HFFc6 (cell line): ENCODE measurements at places on chromosomes 2 and 18.

DNA sequence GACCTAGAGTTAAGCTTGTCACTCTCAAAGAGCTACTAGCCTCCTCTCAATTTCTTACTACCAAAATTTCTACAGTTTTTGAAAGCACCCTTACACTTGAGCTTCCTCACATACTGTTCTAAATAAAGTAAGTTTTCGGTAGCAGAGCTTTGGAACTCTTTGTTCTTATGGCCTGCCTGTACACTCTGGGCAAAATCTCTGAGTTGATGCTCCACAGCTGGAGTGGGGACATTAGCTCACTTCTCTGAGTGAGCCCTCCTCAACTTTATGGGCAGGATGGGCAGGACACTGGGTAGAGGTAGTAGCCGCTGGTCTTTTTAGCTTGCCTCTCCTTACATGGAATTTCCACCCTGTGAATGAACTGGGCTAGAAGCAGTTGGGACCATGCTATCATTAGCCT, 127.8 kb downstream of the FAM210A start:
- no peak for DNase-seq
- peaks cover 14% of the 10 kb centered on the region for H3K36me3 ChIP-seq
- H3K4me3 ChIP-seq: no peak overlapping the region
- H3K4me1 ChIP-seq: no peaks in the 10 kb centered on the region
- H3K27ac ChIP-seq: no peak overlapping the region
- no peaks in the 10 kb centered on the region; the same call in 1 of the 2 replicates for H3K27me3 ChIP-seq

DNA sequence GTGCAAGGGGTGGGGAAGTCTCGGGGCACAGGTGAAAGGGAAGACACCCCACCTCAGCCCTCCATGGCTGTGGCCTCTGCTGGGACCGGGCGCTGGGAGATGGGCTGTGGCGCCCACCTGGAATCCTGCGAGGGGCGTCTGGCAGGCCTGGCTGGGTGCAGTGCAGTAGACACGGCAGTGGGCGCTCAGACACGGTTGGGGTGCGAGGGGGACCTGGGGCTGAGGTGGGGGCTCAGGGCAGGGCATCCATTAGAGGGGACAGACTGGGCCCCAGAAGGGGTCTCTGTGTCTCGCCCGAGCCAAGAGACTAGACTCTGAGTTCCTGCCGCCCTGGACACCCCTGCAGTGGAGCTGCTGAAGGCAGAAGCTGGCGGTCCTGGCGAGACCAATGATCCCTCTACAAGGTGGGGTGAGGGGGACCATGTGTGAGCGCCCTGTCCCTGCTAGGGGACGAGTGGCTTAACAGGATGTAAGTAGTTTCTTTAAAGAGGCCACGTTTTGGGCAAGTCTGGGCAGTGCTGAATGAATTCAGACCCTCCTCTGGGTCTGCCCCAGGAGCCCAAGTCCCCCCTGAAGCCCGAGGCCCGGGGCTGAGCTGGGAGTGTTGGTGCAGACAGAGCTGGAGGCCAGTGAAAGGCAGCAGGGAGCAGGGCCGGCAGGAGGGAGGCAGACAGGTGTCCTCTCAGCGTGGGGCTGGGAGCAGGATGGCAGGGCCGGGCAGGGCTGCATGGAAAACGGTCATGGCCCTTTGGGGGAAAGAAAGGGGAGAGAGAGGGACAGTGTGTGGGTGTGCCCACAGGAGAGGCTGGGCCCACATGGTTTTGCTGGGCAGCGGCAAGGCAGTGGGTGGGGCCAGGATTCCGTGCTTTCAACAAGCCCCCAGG, 57.2 kb downstream of the HS6ST1 start:
- H3K4me1 ChIP-seq: peaks cover 11% of the 10 kb centered on the region
- peak overlapping the region; percentile 80 for H3K27ac ChIP-seq
- H3K4me3 ChIP-seq: no peak overlapping the region
- H3K27me3 ChIP-seq: no peaks in the 10 kb centered on the region
- no peak for DNase-seq

- no peak overlapping the region for H3K27ac ChIP-seq
- H3K27me3 ChIP-seq: no peaks in the 10 kb centered on the region
- DNase-seq: no peak
These were observed 491 bp downstream of the L3MBTL4 start for GRCh38 chr18:6414118-6414722.

DNA sequence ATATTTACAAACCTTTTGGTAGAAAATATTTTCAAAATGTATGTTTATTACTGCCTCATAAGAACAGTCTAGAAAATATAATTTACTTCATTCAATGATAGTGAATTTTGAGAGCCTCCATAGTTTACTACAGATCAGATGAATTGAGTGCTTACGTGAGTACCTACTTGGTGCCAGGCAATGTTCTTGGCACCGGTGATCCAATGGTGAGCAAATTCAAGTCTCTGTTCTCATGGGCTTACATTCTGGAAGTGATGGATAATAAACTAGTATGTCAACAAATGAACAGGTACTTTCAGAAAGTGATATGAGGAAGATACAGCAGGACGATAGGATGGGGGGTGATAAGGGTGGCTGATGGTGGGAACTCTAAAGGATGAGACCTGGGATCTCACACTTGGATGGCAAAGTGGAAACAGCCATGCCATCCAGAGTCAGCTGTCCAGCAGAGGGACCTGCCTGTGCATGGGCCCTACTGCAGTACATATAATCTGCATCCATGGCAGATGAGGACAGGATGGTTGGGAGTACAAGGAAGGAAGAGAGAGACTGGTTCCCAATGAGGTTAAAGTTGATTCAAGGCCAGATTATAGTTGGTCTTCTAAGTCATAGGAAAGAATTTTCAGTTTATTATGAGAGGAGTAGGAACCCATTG, 277.0 kb downstream of the NEDD4L start:
- H3K4me1 ChIP-seq: peaks cover 27% of the 10 kb centered on the region
- no peak overlapping the region for H3K4me3 ChIP-seq
- DNase-seq: no peak
- peaks cover 2% of the 10 kb centered on the region for H3K27me3 ChIP-seq

DNA sequence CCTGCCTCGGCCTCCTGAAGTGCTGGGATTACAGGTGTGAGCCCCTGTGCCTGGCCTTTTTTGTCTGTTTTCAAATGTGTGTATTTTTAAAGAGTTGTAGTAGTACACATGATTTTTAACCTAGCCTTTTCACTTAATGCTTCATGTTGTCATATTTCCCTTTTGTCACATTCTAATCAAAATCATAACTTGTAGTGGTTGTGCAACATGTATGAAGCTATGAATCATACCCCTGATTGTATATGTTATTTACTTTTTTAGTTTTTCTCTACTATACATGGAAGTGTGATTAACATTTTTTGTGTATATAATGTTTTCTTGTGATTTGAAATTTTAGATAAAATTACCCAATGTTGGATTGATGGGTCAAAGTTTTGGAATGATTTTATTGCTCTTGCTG, 8.5 kb downstream of the GEN1 start:
- H3K27me3 ChIP-seq: no peaks in the 10 kb centered on the region
- H3K4me1 ChIP-seq: peaks cover 24% of the 10 kb centered on the region
- DNase-seq: no peak
- H3K4me3 ChIP-seq: no peak overlapping the region
- peaks cover 11% of the 10 kb centered on the region; the same call in 1 of the 2 replicates for H3K36me3 ChIP-seq

DNA sequence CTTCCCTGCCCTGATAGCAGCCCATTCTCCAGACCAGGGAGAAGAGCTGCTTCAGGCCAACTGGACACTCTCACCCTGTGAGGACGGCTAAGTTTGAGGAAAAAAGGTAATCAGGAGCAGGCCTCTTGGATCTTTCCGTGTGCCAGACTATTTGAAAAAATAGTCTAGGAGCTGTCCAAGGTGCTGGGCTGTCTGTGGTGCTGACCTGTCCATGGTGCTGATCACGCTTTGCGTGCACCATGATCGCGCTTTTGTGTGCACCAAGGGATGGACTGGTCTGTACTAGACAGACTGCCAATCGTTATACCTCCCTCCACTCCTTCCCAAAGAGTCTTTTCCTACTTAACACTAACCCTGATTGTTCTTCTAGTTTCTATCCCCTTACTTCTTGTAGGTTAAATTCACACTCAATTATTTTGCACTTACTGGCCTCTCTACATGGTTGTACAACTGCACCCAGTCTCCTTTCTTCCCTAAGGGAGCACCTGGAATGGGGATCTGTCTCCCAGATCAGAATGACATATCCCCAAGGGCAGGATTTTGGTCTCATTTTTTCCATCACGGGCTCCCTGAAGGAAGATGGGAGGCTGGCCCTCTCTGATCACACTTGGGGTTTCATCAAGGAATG, 295.4 kb downstream of the CELF4 start:
- H3K4me1 ChIP-seq: no peaks in the 10 kb centered on the region
- peaks cover 13% of the 10 kb centered on the region; the same call in 1 of the 2 replicates for H3K27me3 ChIP-seq
- no peak overlapping the region for H3K27ac ChIP-seq
- H3K36me3 ChIP-seq: no peaks in the 10 kb centered on the region
- no peak overlapping the region for H3K4me3 ChIP-seq
- DNase-seq: peak; percentile 20

GRCh38 chr2:47238638-47239037, 83.5 kb upstream of the STPG4 start:
- no peak overlapping the region for H3K27ac ChIP-seq
- no peaks in the 10 kb centered on the region for H3K36me3 ChIP-seq
- no peak overlapping the region for H3K4me3 ChIP-seq
- no peak for DNase-seq
- peaks cover 5% of the 10 kb centered on the region for H3K27me3 ChIP-seq
